RKO (cell line): ENCODE measurements at places on chromosomes 11 and 22.
A peak's percentile ranks its signal among the peaks of the same experiment; 100 is the strongest.

DNA sequence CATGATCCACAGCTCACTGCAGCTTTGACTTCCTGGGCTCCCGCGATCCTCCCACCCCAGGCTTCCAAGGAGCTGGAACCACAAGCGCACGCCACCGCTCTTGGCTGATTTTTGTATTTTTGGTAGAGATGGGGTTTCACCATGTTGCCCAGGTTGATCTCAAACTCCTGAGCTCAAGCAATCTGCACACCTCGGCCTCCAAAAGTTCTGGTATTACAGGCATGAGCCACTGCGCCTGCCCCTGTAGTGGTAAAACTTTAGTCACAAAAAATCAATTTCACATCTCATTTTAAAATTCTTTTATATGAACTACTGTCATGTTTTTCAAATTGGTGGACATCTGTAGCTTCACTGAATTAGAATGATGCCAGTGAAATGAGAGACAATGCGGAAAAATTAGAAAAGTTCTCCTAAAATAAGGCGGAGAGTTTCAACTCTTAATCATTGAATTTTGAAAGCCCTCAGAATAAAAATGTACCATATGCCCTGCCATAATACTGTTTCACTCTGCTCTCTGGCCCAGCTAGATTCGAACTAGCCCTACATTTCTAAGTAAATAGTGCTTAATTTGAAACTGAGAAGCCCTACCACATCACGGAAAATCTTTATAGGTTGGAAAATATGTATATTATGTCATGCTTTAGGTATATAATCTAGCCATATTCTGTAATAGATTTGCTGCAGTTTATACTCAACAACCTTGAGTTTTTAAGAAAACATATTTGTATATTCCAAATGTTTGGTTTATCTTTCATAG, 78.7 kb downstream of the HORMAD2 start:
- DNase-seq = no peak

DNA sequence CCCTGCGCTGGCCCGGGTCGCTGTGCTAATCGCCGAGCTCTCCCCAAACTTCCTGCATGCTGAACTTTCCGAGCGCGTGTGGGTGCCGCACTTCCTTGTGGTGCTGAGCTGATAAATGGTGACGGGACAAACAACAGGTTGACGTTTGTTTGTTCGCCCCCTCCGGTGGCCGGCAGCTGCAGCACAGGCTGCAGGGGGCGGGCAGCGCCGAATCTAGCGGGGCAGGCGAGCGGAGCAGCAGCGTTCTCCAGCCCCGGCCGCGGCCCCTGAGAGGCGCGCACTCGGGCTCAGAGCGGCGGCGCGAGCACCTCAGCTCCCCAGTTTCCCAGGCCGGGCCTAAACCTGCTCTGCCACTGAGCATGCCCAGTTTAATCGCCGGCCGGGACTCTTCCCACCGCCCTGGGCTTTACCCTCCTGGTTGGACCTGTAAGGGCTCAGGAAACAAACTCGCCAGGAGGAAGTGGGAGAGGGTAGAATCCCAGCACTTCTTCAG, at the start of gene PDGFD:
Gene PDGFD (minus strand): TSS at position 120 of the 493 bp plus-strand sequence.
- no peak for DNase-seq

DNA sequence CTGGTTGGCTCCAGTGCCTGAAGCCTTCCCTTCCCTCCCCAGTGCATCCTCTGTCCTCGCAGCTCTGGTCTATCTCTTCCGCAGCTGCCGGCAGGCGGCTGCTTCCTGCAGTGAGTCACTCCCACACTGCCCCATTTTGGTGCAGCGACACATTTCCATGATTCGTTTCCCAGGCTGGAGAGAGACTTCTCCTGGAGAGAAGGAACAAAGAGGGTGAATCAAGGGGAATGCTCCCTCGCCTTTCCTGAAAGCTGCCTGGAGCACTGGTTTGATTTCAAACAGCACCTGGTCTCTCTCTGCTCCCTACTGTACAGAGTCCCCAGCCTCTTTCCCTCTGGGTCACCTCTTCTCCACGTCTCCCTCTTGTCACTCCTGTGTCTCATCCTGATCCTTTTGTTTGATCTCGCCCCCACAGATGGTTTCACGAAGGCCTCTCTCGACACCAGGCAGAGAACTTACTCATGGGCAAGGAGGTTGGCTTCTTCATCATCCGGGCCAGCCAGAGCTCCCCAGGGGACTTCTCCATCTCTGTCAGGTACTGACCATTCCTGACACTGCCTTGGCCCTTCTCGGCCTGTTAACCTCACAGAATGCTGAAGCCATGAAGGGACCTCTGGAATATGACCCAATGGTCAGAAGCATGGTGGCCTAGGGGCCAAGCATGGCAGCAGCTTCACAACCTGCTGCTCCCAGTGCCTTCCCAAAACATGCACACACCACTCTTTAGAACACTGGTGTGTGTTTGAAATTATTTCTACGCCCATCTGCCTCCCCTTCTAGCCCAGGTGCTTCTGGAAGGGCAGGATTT, at the start of gene TMA7B:
Gene TMA7B (plus strand): TSS at position 758 of the 808 bp plus-strand sequence. CDS start 3,978 bp downstream, outside the sequence.
- peak; percentile 57 for DNase-seq

GRCh38 chr11:87398931-87399330, 361.2 kb downstream of the TMEM135 start:
- no peak for DNase-seq

GRCh38 chr22:34579519-34579918, 486.4 kb upstream of the ISX start:
- DNase-seq = peak; percentile 1

DNA sequence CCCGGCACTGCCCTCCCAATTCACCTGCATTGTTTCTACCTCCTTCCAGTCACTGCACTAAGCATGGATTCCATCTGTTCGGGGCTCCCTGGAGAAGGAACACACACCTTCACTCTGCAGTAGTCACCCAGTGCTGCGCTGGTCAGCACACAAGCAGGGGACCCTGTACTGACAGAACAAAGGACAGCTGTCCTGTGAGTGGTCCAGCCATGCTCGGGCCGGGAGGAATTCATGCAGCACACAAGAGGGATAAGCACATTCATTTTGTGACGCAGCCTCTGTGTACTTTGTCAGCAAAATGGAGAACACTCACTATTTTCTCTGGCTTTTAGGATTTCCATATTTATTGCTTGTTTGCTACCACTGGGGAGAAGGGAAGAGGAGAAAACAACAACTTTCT, 167.3 kb downstream of the NTM start:
- DNase-seq = no peak

GRCh38 chr11:65428578-65429067, 6.0 kb downstream of the NEAT1 start:
- DNase-seq = no peak

GRCh38 chr11:110951037-110951949, 239.1 kb upstream of the ARHGAP20 start:
- no peak for DNase-seq

- no peak for DNase-seq
These were observed 118.1 kb upstream of the TEAD1 start for GRCh38 chr11:12556155-12556554.

- no peak for DNase-seq
These were observed 141.8 kb downstream of the TEAD1 start for GRCh38 chr11:12815931-12816494.

DNA sequence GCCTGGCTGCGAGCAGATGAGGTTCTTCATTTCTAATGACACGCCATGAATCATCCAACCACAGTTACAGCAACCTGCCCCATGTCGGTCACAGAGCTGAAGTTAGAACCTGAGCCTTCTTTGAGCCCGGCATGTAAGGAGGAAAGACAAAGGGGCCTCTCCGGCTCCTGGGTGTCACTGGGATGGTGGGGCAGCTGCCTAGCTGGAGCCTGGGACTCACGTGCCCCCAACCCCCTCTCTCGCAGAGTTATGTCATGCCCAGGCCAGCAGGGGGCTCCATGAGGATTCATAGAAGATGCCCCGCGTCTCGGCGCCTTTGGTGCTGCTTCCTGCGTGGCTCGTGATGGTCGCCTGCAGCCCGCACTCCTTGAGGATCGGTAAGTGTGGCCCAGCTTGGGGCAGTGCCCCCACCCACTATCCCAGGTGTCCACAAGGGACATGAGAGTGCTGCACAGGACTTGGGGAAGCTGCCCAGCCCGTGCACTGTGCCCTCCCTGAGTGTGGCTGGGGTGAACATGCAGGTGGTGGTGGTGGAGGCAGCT, 148.5 kb downstream of the GRIK4 start:
- DNase-seq = peak; percentile 25

DNA sequence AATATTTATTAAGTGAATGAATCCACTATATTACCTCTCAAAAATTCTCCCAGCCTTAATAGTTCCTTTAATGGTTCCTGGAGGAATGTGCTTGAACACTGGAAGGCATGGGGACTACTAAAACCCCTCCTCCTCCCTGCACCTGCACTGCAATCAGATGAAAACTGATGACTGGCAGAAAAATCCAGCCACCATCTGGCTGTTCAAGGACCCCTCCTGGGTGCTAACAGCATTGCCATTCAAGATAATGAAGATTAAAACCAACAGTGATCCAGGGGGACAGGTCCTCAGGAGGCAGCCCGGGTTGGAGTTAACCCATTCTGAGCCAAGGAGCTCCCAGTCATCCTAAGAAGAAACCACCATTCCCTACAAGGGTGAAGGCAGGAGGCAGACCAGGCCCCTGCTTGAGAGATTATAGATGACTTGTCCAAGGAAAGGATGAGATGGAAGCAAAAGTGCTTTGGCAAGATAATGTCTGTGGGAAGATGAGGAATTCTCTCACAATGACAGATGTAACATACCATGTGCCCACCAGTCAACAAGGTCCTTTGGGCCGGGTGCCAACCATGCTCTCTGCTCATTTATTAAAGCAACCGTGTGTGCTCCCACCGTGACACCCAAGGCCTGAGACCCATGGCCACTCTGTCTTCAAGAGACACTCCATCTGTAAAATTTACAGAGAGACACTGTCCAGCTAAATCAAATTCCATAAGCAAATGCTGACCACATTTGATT, 90.6 kb downstream of the LARGE1 start:
- no peak for DNase-seq

DNA sequence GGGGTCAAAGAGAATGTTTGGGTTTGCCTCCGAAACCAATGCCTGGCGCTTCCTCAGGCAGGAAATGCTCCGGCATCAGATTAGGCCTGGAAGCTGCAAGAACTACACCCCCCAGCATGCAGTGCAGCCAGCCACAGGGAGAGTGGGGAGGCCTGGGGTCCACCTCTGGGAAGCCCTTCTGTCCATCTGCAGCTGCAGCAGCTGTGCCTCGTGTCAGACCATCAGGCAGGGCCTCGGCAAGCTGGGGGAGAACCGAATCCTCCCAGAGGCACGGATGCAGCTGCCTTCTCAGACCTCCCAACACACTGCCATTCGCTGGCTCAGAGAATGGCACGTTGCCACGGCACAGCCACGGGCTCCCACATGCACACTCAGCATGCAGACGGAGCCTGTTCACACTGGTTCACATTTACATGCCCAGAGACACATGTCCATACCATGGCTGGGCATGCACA, 57.4 kb downstream of the NECTIN1 start:
- no peak for DNase-seq

DNA sequence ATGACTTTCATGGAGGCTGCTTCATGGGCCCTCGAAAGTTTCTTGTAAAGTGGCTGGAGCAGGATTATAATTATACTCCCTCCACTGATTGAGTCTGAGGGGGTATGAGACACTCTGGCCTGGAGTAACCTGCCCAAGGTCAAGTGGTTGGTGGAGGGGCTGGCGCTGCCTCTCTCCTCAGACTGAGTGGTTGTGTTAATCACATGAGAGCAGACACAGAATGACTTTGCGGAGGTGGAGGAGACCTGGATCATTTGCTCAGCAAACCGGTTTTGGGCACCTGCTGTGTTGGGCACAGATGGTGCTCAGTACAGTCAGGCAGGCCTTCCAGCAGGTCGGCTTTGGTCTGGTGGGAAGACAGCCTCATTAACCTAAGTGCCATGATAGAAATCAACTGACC, 11.8 kb downstream of the BCR start:
- no peak for DNase-seq

DNA sequence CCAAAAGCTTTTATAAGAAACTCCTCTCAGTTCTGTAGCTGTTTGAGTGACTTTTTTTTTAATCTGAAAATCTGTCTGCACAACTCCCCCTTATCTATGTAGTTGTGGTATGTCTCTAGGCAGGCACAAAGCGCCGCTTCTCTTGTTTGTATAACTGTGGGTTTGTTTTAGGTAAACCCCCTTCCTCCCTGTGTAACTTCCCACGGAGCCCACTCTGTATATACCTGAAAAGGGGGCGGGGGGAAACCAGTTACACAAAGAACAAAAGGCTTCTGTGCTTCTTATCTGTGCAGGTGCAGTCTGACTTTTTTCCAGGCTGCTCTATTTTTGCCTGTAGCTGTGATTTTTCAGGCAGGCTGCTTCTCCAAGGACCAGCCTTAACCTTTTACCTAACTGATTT, 13.2 kb downstream of the OR10AG1 start:
- no peak for DNase-seq

GRCh38 chr11:78291503-78292108, 102.9 kb downstream of the USP35 start:
- no peak for DNase-seq

DNA sequence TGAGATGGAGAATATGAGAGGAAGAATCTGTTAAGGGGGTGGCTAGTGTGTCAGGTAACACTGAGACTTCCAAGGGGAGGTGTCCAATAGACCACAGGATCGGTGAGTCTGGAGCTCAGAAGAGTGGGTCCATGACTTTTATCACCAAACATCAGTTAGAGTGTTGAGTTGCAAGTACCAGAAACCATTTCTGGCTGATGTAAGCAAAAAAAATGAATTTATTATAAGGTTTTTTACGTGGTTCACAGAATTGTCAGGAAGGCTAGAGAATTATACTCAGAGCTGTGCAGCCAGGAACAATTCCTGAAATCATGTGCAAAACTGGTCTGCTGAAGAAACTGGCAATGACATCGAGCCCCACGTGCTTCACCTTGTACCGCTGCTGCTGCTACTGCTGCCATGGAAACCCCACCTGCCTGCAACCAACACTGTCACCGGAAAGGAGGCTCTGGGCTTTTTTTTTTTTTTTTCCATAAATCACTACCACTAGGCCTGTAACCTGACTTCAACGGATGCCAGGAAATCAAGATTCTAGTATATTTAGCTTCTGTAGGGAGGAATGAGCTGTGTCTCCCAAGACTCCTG, 16.6 kb upstream of the STK33 start:
- DNase-seq = no peak

DNA sequence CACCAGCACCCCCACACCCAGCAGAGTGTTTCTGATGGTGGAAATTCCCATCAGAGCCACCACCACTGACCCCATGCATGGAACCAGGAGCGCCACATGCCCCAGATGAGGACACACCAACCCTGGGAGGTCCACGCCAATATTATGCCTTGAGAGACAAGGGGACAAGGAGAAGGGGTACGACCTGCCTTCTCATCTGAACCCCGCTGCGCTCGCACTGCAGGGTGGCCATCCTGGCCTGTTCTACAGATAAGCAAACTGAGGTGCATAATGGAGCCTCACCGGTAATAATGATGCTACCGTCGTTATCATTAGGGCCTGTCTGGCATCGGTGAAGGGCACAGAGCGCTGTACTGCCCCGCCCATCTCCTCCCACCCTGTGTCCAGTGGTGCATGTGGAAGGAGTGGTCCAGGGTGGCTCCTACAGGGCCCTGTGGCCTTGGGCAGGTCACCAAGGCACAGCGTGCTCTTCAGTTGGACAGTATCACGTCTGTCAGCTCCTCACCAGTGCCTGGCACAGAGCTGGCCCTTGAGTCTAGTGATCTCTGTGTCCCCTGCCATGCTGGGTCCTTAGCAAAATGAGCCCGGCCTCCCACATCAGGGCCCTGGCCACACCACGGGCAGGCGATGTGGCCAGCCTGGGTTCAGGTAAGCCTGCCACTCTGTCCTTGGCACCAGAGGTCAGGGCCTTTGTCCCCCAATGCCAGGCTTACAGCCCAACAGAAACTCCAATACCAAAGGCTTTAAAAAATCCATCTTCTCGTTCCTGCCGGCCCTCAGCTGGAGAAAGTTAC, 92.2 kb downstream of the PHF21B start:
- DNase-seq = no peak
